ENCODE measurements at places on chromosomes 1 and 21.

DNA sequence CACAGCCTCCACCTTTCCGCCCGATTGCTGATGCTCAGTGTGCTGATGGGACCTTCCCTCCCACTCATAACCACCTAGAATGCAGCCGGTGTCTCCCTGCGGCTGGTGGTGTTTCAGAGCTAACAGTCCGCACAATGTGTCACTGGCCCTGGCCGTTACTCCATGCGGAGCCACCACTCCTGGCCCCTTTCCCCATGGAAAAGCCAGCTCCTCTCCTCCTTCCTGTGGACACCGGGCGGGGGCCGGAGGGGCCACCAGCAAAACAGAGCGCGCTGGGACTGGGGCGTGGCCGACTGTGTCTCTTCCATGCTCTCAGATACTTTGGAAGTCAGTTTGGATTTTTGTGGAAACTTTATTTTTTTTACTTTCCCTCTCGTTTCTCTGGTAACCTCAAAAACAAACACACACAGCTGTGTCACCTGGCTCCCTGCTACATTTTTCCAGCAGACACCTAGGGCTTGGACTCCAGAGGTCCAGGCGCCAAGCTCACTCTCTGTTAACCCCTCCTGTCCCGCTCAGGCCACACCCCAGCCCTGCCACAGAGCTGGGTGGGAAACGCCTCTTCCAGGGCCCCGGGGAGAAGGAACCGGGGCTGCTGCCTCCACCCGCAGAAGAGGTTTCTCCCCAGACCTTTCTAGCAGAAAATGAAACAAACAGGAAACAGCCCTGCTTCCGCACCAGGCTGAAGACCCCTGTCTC lies 32.5 kb upstream of the COL6A2 start:
- DNase-seq, result no peak

DNA sequence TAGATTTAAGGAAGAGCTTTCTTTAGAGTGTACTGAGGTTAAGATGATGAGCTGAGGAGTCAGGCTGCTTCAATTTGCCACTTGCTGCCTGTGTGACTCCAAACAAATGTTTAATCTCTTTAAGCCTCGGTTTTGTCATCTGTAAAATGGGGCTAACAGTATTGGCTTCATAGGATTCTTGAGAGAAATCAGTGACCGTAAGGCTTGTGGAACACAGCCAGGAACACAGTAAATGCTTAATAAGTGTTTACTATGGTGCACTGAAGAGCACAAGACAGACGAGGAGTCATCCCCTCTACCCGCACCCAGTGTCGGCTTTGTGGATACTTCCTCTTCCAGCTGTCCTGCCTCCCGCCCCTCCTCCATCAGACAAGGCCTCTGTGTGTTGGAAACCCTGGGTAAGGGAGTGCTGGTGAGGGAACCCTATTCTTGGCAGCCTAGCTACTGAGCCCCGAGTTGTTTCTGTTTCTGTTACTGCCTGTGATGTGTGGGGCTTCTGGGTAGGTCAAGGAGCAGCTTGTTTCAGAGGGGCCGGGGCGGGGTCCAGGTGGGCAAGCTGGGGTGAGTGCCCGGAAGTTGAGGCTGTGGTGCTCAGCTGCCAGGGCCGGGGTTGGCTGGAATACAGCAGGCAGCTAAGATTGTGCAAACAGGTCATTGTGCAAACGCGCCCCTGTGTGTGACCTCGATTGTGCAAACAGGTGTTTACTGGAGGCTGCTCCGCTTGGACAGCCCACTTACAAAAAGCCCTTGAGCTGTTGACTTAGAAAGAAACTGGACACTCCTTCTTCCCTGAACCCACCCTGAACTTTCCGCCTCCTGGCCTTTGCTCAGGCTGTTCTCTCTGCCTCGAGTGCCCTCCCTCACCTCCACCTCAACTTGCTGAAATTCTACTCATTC lies 4.0 kb upstream of the CSF3R start:
- DNase-seq, result no peak

- no peak for DNase-seq
Observed at GRCh38 chr1:187629075-187629474, 800.3 kb downstream of the PLA2G4A start.

GRCh38 chr1:181350131-181350530 lies 133.2 kb upstream of the CACNA1E start:
- DNase-seq, result no peak

GRCh38 chr1:191870490-191870889 lies 287.8 kb upstream of the RGS18 start:
- no peak for DNase-seq

GRCh38 chr1:81756872-81757271 lies 43.9 kb upstream of the ADGRL2 start:
- no peak for DNase-seq

DNA sequence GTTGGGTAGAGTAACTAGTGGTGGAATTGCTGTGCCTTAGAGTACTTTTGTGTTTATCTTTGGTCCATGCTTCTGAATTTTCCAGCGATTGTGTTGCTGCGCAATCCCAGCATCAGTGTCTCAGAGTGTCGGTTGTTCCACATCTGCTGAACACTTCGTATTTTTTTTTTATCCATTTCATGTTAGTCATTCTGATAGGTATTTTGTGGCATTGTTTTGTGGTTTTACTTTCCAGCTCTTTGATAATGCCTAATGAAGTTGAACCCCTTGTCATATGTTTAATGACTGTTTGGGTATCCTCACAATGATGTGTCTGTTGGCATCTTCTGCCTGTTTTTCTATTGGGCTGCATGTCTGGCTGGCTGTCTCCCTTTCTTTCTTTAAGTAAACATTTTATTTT lies 13.6 kb downstream of the TUFT1 start:
- DNase-seq, result no peak

GRCh38 chr1:15028616-15029015 lies 124.9 kb upstream of the TMEM51 start:
- no peak for DNase-seq

- no peak for DNase-seq
Observed at GRCh38 chr21:17414766-17415165, 98.1 kb upstream of the CXADR start.

Measured in stimulated activated CD8-positive, alpha-beta memory T cell treated with anti-CD3 and anti-CD28 coated beads, Interleukin-4, amount 100 ng/mL, for 1 hour (primary cell).